Smooth muscle cell of bladder (primary cell): ENCODE measurements at places on chromosomes 1 and 21. TPM values are rescaled to one million over a fixed set of nuclear protein-coding genes. Genes with fewer than 3 reads are reported as not detected.

Gene TTC39A
- total RNA-seq, result 0.28 and 0.74 TPM in 2 replicates

Gene RHBDL2
- 0.37 and 0.71 TPM in 2 replicates for total RNA-seq

Gene LEFTY2
- total RNA-seq, result not detected in 2 replicates

Gene GLIS1
- 0.18 and 0.28 TPM in 2 replicates for total RNA-seq

Gene KRTAP10-11
- not detected in 2 replicates for total RNA-seq

Gene KCNJ9
- under 0.01 TPM in 2 replicates for total RNA-seq

Gene SH3BGR
- 1.6 and 1.8 TPM in 2 replicates for total RNA-seq

Gene NBPF26
- 13.4 and 21.1 TPM in 2 replicates for total RNA-seq

Gene MTARC2
- 4.6 and 6.7 TPM in 2 replicates for total RNA-seq

Gene RASAL2
- 12.1 and 16.0 TPM in 2 replicates for total RNA-seq

Gene UBXN11
- 2.7 and 3.5 TPM in 2 replicates for total RNA-seq

Gene ETNK2
- 2.3 and 5.4 TPM in 2 replicates for total RNA-seq

Gene DESI2
- total RNA-seq, result 42.1 TPM in 2 replicates

Gene HEYL
- 0.09 TPM in 1 of 2 replicates, not detected in the other for total RNA-seq

Gene PLA2G4A
- total RNA-seq, result 28.4 and 42.3 TPM in 2 replicates

Gene FHAD1
- 0.83 and 1.1 TPM in 2 replicates for total RNA-seq

Gene ANGPTL7
- 0.09 and 0.28 TPM in 2 replicates for total RNA-seq

Gene KCNH1
- 0.14 and 0.18 TPM in 2 replicates for total RNA-seq

Gene KCNK2
- 3.1 and 11.9 TPM in 2 replicates for total RNA-seq

Gene SLAMF9
- total RNA-seq, result 0.28 and 0.46 TPM in 2 replicates

Gene DNAJC28
- 1.4 and 1.5 TPM in 2 replicates for total RNA-seq

Gene FAM151A
- not detected in 2 replicates for total RNA-seq

Gene DISP3
- total RNA-seq, result under 0.01 TPM in 2 replicates

Gene RNU1-4
- 3,030 and 4,050 TPM in 2 replicates for total RNA-seq

Gene BCL10
- 15.1 and 15.4 TPM in 2 replicates for total RNA-seq

Gene CNKSR1
- total RNA-seq, result 0.14 TPM in 1 of 2 replicates, not detected in the other

Gene CCDC185
- not detected in 2 replicates for total RNA-seq

Gene COL8A2
- 2.0 and 4.5 TPM in 2 replicates for total RNA-seq

Gene CYB561D1
- 3.6 TPM in 2 replicates for total RNA-seq

Gene HLX
- total RNA-seq, result 6.4 and 10.6 TPM in 2 replicates

Gene NUF2
- 0.92 and 1.3 TPM in 2 replicates for total RNA-seq

Gene SPRR2B
- total RNA-seq, result not detected in 2 replicates

Gene SPRR2A
- not detected in 2 replicates for total RNA-seq

Gene CA6
- not detected in 2 replicates for total RNA-seq

Gene NPPA
- not detected in 2 replicates for total RNA-seq

Gene CD34
- total RNA-seq, result 0.14 and 0.28 TPM in 2 replicates

Gene NCF2
- under 0.01 and 0.18 TPM in 2 replicates for total RNA-seq

Gene CD55
- 40.8 and 42.1 TPM in 2 replicates for total RNA-seq

Gene ELAPOR1
- total RNA-seq, result 0.57 and 0.74 TPM in 2 replicates

Gene TNFRSF4
- total RNA-seq, result 0.14 and 0.18 TPM in 2 replicates

Gene GJA8
- total RNA-seq, result not detected in 2 replicates

Gene MPL
- total RNA-seq, result not detected in 2 replicates

Gene DRAM2
- total RNA-seq, result 70.4 and 103 TPM in 2 replicates

Gene PRR9
- total RNA-seq, result not detected in 2 replicates

Gene OR2T12
- total RNA-seq, result not detected in 2 replicates

Gene LRRC38
- total RNA-seq, result 0.09 and 0.28 TPM in 2 replicates

Gene SYT11
- total RNA-seq, result 35.4 and 37.9 TPM in 2 replicates

Gene UBAP2L
- total RNA-seq, result 40.5 and 55.8 TPM in 2 replicates

Gene TNFAIP8L2
- total RNA-seq, result not detected in 2 replicates
